ENCODE measurements at places on chromosomes 13 and 19. TPM values are rescaled to one million over a fixed set of nuclear protein-coding genes. Genes with fewer than 3 reads are reported as not detected.

GRCh38 chr19:48095612-48096175 is 14.9 kb downstream of the PLA2G4C start:
- DNase-seq = no peak

DNA sequence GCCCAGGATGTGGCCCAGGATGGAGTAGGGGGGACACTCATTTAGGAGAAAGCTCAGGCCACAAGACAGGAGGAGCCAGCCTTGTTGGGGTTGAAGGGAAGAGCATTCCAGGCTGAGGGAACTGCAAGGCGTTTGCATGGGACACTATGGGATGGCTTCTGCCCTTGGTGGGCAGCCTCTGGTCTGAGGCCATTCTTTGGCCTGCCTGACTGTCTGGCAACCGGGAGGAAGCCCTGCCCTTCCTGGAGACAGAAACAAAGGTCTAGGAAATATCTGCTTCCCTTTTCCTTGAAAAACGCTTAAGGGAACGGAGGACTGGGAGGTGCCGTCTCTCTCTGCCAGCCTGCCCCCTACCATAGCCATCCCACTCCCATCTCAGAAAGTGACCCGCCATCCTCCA is 2.8 kb upstream of the ICAM1 start:
- no peak for DNase-seq

Gene PSG3
- total RNA-seq = not detected

DNA sequence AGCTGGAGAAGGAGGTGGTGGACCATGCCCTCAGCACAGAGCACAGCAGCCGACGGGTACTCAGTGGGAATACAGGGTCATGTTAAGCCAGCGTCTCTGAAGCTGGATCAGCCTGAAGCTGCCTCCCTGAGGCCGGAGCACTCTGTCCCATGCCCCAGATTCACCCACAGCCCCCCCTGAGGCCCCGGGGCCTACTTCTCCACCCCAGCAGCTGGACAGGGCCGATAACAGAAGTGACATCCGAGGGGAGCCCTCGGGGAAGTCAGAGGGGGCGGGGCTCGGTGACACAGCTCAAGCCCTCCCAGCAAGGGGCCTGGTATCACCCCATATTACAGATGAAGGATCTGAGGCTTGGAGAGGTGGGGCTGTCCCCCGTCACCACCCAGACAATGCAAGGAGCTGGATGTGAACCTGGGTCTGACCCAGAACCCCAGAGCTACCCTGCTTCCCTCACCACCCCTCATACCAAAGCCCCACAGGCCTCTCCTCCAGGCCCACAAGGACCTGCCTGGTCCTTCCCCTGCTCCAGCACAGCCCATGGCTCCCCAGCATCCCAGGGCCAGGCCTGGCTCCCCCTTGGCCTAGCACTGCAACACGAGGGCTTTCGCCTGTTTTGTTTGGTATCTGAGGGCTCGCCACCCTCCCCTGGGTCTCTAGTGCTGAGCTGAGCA is 5.7 kb downstream of the R3HDM4 start:
- DNase-seq = no peak

Gene SIGLEC12
- not detected for total RNA-seq

- no peak for DNase-seq
These were observed 15.3 kb downstream of the ATP7B start for GRCh38 chr13:51995677-51996551.

Gene DNM2
- 78.9 TPM for total RNA-seq

Gene ZNF526
- total RNA-seq = 3.2 TPM

Gene C2CD4C
- total RNA-seq = 1.9 TPM

DNA sequence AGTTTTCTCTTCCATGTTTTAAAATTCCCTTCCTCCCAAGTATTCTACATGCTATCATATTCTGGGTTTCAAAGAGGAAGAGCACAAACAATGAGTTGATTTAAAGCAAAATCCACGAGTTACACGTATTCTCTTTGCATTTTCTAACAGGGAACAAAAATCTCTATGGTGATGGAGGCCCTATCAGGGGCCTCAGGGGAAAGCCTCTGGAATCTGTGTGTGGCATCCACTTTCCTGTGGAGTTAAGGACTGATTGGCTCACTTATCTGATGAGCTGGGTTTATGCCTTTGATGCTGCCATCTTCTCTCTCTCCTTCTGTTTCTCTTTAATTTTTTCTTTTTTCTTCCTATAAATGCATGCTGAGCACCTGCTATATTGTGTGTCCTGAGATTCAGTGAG is 14.8 kb downstream of the OLFM4 start:
- DNase-seq = no peak

- no peak for DNase-seq
These were observed 70.5 kb upstream of the CSNK1A1L start for GRCh38 chr13:37175996-37176395.

DNA sequence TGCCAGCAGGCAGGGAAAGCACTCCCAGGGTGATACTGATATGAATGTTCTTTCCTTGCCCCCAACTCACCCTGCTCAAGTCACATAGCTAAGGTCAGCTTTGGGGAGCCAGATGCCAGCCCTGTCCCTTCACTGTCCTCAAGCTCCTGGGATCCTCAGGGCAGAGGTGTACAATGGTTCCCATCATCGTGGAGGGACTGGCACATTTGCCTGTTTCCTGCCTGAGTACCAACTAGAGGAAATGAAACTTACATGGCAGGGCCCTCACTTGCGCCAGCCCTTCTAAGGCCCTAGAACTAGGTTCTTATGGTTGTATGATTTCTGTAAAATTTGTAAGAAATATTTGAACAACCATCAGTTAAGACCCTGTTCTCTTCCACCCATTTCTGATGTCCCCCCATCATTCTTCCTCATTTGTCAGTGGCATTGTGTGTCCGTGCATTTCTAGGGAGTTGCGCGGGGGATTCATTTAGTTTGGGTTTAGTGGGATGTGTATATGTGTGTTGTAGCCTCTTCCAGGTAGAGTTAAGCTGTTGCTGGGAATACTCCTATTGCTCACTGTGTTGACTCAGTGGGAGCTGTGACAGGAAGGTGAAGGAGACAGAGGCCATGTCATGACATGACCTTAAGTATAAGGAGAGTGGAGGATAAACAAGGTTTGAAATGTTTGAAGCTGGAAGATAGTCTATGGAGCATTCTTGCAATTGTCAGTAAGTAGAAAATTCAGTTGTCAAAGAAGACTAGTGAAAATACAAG is 41.3 kb upstream of the RCBTB2 start:
- no peak for DNase-seq

Gene ZNF835
- 3.5 TPM for total RNA-seq

- no peak for DNase-seq
These were observed 6.2 kb downstream of the UBAC2 start for GRCh38 chr13:99206873-99207272.

Gene PCP2
- not detected for total RNA-seq

- no peak for DNase-seq
These were observed 876.5 kb downstream of the PCDH9 start for GRCh38 chr13:66353664-66354063.

DNA sequence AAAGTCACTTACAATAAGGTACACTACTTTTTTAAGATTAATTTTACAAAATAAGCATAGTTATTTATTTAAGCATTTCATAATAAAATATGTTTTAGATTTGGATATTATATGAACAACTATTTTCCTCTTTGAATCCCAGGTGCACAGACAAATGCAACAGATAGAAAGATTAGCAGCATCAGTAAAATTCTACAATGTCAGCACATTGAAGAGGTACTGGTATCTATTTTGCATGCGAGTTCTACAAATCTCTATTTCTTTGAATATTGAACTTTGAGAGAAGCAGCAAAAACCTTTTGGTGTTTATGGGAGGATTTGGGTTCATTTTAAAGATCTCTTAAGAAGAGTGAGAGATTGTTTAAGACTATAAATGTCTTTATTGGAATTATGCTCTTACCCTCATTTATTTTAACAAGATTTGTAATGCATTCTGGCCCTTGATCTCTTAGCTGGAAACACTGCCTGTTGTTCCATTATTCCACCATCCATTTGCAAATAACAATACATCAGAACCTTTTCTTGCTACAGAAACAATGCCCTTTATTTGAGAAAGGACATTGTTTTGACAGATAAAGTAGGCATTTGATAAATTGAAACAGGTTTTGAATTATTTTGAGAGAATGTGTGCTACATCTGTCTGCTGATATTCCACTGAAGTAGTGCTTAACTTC is 558.8 kb upstream of the KLHL1 start:
- DNase-seq = no peak
